ENCODE measurements at places on chromosomes 6 and 20.

DNA sequence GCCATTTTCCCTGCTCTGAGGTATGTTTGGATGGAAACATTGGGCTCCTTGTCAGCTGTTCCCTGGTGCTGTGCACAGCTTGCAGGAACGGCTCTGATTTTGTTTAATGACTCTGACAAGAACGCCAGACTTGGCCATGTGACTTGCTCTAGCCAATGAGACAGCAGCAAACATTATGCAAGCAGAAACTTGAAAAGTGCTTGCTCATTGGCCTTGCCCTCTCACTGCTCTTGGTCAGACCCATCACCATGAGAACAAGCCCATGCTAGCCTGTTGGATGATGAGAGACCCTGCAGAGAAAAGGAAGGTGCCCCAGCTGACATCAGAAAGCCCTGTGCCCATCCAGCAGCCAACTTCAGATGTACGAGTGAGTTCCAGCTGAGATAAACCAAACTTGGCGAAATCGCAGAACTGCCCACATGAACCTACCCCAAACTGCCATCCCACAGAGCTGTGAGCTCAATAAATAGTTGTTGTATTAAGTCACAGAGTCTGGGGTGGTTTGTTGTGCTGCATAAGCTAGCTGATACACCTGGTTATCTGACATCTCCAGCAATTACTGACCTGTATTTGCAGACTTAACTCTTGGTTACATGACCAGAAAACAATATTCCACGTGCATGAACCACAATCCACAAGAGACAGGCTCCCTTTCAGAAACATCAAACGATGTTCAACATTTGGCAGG, 96.9 kb downstream of the JPH2 start:
- DNase-seq = no peak

GRCh38 chr6:131858765-131859415, 51.1 kb downstream of the ENPP1 start:
- no peak for DNase-seq

- no peak for DNase-seq
These were observed 163.1 kb downstream of the FAXC start for GRCh38 chr6:99186417-99186816.

- no peak for DNase-seq
These were observed 146.7 kb upstream of the LRFN2 start for GRCh38 chr6:40733770-40734396.

DNA sequence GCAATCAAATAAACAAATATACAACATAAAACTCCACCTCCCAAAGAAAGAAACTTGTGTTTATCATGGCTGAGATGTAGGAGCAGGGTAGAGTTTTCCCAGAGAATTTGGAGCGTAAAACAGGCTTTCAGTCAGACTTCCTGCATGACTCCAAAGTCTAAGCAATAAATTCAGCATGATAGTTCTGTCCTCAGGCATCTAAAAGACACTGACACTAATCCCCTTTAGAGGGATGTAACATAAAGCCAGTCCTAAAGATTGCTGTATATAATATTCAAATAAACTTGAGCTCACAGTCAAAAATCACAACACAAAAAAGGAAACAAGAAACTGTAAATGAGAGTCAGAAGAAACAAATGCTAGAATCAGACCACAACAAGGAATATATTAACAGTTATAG, 234.4 kb downstream of the CENPW start:
- no peak for DNase-seq

GRCh38 chr6:156839129-156839528, 62.0 kb downstream of the ARID1B start:
- DNase-seq = no peak

- no peak for DNase-seq
These were observed 55.9 kb upstream of the TRAF3IP2 start for GRCh38 chr6:111661541-111662061.

- no peak for DNase-seq
These were observed 142.0 kb upstream of the SOX4 start for GRCh38 chr6:21451546-21452013.

DNA sequence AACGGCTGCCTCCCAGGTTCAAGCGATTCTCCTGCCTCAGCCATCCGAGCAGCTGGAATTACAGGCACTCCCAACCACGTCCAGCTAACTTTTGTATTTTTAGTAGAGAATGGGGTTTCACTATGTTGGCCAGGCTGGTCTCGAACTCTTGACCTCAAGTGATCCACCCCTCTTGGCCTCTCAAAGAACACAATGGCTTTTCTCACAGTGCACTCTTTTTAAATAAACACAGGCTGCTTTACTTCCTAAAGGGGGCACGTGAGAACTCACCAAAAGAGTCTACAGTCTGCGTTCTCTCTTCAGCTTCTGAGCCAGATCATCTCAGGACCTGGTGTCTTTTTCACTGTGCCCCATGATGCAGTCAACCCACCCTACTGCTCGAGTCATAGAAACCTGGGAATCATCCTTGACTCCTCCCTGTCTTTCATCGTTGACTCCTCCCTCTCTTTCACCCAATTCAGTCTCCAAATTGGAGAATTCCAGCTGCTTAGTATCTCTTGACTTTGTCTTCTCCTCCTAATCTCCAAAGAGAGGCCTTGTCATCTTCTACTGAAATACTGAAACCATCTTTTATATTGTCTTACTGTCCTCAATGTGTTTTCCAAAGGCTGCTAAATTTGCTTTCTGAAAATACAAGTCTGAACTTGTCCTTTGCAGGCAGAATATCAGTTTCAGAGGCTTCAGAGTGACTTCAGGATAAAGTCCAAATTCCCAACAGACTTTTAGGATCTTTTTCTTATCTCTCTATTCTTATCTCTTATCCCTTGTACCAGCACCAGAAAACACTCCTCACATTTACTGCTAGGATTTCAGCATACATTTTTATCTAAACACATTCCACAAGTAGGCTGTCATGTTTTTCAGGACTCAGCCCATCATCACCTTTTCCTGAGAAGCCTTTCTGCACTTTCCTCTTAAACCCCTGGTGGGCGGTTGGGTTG, 323.4 kb downstream of the SYNE1 start:
- DNase-seq = no peak

GRCh38 chr6:52420668-52421358, 671 bp downstream of the EFHC1 start:
- no peak for DNase-seq

DNA sequence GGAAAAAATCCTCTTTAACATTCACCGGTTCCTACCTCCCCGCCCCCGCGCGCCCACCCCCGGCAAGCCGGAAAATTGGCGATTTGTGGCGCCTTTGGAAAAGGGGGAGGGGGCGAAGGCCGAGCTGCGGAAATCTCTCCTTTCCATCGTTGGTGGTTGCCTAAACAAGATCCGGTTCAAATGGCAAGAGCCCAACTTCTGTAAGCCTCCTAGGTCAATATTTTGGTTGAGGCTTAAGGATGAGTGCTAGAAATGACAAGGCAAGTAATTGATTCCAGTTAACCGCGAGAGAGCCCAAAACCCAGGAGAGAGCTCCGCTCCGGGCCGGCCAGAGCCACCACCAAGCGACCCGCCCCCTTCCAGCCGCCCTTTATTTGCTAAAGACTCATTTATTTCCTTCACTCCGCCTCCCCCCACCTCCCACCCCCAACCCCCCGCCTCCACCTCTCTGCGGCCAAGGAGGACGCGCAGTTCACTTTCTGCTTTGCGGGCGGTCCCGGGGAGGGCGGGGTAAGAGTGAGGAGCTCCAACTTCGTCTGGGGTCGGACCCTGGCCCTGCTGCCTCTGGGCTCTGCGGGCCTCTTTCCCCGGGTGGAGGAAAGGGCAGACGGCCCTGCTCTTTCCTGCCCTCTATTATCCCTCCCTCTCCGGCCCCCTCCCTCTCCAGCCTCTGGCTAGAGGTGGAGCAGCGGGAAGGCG, 838 bp upstream of the NKX2-2 start:
- no peak for DNase-seq

DNA sequence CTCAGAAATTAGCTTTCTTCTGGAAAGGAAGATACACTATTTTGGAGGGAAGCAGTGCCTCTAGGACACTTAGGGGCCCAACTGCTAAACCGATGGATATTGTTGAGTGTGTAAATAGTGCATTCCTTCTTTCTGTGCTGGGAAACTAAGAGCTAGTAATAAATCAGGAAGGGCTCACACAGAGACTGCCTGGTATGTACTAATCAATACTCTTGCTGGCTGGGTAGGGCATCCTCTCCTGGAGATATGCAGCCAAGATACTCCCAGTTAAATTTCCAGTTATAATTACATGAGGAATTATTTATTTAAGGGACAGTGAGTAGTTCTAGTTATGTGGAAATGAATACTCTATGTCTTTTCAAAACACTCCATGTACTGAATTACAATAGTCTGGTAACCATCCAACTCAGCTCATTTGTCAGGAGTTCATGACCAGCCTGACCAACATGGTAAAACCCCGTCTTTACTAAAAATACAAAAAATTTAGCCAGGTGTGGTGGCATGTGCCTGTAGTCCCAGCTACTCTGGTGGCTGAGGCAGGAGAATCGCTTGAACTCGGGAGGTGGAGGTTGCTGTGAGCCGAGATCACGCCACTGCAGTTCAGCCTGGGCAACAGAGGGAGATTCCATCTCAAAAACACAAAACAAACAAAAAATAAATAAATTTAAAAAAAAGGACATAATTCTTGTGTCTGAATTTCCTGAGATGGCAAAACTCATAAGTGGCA, 100.0 kb downstream of the OR2B2 start:
- DNase-seq = no peak

GRCh38 chr6:23951691-23952090, 174.3 kb upstream of the NRSN1 start:
- no peak for DNase-seq

DNA sequence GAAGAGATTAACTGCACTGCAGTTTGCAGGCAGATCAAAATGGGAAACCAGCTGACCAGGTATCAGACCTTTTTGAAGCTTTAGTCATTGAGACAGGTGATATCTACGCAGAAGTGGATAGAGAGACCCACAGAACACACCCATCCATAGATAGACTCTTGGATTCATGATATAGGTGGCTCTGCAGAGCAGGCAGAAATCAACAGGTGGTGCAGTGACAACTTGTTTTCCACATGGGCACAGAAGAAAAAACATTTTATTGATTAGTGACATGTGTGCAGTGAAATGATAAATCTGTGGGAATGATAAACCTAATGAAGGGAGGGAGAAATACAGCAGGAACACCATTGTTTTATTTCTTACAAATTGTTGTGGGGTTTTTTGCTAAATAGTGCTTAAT, 45.2 kb downstream of the NUDT3 start:
- DNase-seq = no peak

DNA sequence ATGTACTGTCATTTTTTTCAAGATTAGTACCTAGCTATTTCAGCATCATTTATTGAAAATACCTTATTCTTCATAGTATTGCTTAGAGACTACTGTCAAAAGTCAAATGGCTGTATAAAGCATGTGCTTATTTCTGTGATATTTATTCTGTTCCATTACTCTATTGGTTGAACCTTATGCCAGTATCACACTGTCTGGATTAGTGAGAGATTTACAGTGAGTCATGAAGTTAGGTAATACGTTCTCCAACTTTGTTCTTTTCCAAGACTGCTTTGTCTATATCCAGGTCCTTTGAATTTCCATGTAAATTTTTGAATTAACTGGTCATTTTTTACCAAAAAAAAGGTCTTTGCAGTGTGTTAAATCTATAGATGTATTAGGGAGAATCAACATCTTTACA, 18.6 kb upstream of the RNF217 start:
- no peak for DNase-seq

- no peak for DNase-seq
These were observed 98.9 kb upstream of the ZNF217 start for GRCh38 chr20:53692465-53693067.

- no peak for DNase-seq
These were observed 337.4 kb upstream of the PRDM1 start for GRCh38 chr6:105748737-105749161.

DNA sequence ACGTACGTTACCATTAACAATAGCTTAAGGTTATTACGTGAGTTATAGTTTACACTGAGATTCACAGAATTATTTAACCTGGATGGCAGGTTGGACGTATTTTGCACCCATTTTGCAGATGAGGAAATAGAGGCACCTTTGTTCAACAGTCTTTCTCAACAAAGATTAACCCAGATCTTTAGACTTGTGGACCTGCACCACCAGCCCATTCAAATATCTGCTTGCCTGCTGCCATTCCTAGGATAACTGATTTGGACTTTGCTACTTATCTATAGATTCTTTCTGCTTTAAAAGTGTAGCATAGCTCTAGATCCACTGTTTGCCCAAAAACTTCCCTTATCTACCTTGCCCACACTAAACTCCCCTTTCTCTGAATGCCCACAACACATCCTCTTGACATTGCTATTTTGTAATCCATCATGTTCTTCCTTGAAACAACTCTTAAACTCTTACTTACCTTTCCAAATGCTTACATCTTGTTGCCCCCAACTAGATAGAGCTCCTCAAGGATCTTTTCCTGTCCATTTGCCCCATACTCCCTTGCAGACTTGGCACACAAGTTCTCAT, 56.4 kb upstream of the TNFAIP3 start:
- no peak for DNase-seq

GRCh38 chr20:23966298-23966697, 22.3 kb downstream of the GGTLC1 start:
- no peak for DNase-seq

GRCh38 chr6:51778666-51779065, 308.7 kb downstream of the PKHD1 start:
- DNase-seq = no peak

- DNase-seq = no peak
These were observed 262.0 kb upstream of the CDH4 start for GRCh38 chr20:60990061-60990460.

- DNase-seq = no peak
These were observed 18.2 kb downstream of the ZC2HC1B start for GRCh38 chr6:143882401-143882930.

- DNase-seq = no peak
These were observed 160.3 kb upstream of the ATXN1 start for GRCh38 chr6:16921399-16922110.

DNA sequence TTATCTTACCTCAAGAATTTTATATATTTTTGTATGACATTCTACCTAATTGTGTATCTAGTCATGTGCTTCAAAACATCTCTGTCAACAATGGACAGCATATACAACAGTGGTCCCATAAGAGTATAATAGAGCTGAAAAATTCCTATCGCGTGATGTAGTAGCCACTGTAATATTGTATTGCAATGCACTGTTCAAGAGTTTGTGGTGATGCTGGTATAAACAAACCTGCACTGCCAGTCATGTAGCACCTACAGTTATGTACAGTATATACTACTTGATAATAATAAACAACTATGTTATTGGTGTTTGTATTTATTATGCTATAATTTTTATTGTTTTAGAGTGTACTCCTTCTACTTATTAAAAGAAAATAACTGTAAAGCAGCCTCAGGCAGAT, 672.7 kb downstream of the CD109 start:
- no peak for DNase-seq

- no peak for DNase-seq
These were observed 19.0 kb upstream of the BHLHE23 start for GRCh38 chr20:63025534-63026331.

GRCh38 chr6:117840541-117840983, 66.5 kb upstream of the SLC35F1 start:
- DNase-seq = no peak

DNA sequence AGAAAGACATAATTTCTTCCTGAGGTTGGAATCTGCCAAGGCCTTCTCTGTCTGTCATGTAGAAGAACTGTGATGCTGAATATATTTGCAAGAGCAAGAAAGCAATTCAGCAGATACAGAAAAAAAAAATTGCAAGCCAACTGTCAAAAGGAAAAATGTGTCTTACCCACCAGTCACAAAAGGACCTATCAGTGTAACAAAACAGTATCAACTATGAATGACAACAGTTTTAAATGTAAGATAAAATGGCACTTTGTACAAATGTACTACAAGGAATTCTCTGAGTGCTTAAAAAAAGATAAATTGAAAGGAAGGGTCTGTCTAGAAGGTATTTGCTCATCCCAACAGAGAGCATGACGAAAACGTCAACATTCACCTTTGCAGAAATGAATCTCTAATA, 185.3 kb upstream of the TFAP2D start:
- no peak for DNase-seq

- DNase-seq = no peak
These were observed at the start of gene ZNF311 for GRCh38 chr6:29005183-29005885. Gene ZNF311 (minus strand): TSS chr6:29005315. CDS start chr6:29003954, 1,361 bp downstream.
